ENCODE measurements at places on chromosomes 6 and 20.

DNA sequence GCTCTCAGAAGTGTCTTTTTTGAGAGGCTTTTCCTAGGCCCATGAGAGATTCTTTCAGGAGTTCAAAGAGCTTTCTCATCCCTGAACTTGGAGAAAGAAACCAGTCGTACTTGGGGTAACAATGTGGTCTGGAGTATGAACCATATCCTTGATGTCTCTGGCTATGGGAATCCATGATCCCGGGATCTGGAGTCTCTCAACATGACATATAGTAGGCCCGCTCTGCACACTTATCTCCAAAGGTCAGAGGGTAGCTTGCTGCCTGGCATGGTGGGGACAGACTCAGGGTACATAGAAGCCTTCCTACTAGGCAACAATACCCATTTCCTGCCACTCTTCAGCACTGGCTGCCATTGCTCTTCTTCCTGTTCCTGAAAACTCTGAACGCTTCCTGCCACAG is 42.2 kb upstream of the NFATC2 start:
- no peak overlapping the region for H3K4me3 ChIP-seq
- H3K27me3 ChIP-seq, result no peaks in the 10 kb centered on the region
- no peaks in the 10 kb centered on the region for H3K36me3 ChIP-seq

DNA sequence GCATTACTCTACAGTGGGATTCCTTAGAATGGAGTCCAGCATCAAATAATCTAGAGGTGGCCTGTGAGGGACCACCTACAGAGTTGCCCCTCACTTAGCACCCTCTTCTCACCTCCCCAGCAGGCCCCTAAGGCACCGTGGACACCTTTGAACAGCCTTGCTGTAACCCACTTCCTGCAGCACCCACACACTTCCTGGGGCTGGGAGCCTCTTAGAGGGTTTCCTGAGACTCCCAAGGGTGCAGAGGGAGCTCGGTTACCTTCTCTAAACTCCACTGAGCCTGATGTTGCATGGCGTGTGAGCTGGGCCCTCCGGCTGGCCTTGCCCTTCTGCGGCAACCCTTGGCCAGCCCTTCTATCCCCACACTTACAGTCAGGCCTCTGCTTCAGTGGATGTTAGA is 7.3 kb upstream of the SIRPG start:
- H3K4me1 ChIP-seq, result no peaks in the 10 kb centered on the region
- no peak overlapping the region for H3K27ac ChIP-seq
- no peak overlapping the region for H3K4me3 ChIP-seq

DNA sequence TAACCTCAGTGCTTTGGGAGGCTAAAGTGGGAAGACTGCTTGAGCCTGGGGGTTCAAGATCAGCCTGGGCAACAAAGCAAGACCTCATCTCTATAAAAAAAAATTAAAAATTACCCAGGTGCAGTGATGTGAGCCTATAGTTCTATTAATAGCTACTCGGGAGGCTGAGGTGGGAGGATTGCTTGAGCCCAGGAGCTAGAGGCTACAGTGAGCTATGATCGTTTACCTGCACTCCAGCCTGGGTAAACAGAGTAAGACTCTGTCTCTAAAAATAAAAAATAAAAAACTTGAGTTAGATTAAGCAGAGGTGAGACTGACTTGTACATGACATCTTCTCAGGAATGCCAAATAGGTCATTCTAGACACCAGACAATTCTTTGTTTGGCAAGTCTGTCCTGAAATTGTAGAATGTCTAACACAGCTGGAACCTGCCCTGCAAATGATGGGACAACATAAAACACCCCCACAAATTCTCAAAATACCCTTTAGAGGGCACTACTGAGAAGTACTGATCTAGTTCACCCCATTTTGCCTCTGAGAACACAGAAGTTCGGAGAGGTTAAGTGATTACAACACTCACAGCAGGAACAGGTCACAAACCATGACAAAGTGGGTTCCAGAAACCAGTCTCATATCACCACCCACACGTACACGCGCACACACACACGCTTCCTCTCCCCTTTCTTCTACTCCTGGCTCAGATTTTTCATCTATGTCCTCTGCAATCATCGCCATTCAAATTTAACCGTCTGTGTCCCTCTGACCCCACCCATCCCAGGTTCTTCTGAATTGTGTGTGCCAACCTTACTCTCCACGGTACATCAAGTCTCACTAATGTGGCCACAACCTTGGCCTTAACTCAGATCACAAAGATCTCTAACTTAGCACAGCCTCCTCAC is 38.3 kb downstream of the ARHGAP18 start:
- H3K4me3 ChIP-seq, result no peak overlapping the region
- DNase-seq, result no peak
- H3K36me3 ChIP-seq, result no peaks in the 10 kb centered on the region
- no peaks in the 10 kb centered on the region for H3K27me3 ChIP-seq

- H3K27ac ChIP-seq, result no peak overlapping the region
- H3K4me3 ChIP-seq, result no peak overlapping the region
- H3K36me3 ChIP-seq, result no peaks in the 10 kb centered on the region
- H3K4me1 ChIP-seq, result no peaks in the 10 kb centered on the region
- no peaks in the 10 kb centered on the region for H3K27me3 ChIP-seq
These were observed 266.3 kb downstream of the PTPRT start for GRCh38 chr20:42923348-42923918.

GRCh38 chr6:56693246-56693607 is 50.5 kb upstream of the DST start:
- no peaks in the 10 kb centered on the region for H3K36me3 ChIP-seq
- DNase-seq, result no peak
- H3K27ac ChIP-seq, result no peak overlapping the region

DNA sequence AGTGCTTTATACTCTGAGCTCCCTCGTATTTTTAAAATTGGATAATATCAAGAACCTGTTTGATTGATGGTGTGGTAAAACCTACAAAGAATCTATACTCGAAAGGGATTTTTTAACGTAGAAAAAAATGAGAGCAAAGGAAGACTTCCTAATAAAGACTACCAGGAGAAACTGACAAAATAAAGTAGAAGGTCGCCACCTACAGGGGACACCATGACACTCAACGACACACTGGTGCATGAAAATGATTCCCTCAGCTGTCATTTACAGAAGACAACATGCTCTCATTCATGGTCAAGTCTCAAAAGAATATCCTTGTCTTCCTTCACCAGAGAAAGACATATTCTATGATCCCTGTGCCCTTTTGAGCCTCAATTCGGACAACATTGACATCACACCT is 10.1 kb upstream of the NHSL1 start:
- H3K4me1 ChIP-seq, result no peaks in the 10 kb centered on the region
- H3K27ac ChIP-seq, result no peak overlapping the region
- H3K4me3 ChIP-seq, result no peak overlapping the region
- H3K27me3 ChIP-seq, result no peaks in the 10 kb centered on the region

DNA sequence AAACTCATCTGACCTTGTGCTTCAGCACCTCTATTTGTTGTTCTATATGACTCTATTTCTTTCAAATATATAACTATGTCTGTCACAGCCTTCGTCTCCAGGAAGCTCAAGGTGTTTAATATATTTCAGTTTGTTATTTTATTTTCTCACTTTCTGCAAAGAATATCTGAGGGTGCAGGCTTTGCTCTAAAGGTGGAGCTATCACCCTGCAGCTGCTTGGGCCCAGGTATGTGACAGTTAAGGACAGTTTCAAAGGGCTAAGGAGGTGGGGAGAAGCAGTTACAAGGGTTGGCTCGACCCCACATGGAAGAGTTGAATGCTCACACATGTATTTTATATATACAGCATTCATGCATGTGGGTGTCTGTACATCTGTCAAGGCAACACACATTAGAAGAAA is 405.6 kb downstream of the BTBD9 start:
- H3K36me3 ChIP-seq, result no peaks in the 10 kb centered on the region
- peaks cover 10% of the 10 kb centered on the region for H3K4me1 ChIP-seq
- no peak for DNase-seq
- no peak overlapping the region for H3K27ac ChIP-seq
- no peak overlapping the region for H3K4me3 ChIP-seq
- H3K27me3 ChIP-seq, result no peaks in the 10 kb centered on the region

- no peaks in the 10 kb centered on the region for H3K4me1 ChIP-seq
- DNase-seq, result no peak
- no peaks in the 10 kb centered on the region for H3K27me3 ChIP-seq
- no peaks in the 10 kb centered on the region for H3K36me3 ChIP-seq
These were observed 7.2 kb upstream of the CCNC start for GRCh38 chr6:99575544-99576227.

GRCh38 chr6:30156774-30157173 is 4.2 kb downstream of the TRIM10 start:
- no peak for DNase-seq
- H3K4me1 ChIP-seq, result no peaks in the 10 kb centered on the region
- H3K27me3 ChIP-seq, result no peaks in the 10 kb centered on the region

GRCh38 chr6:20652299-20653084 is 118.2 kb downstream of the CDKAL1 start:
- no peak for DNase-seq
- H3K4me3 ChIP-seq, result no peak overlapping the region
- no peaks in the 10 kb centered on the region for H3K27me3 ChIP-seq

DNA sequence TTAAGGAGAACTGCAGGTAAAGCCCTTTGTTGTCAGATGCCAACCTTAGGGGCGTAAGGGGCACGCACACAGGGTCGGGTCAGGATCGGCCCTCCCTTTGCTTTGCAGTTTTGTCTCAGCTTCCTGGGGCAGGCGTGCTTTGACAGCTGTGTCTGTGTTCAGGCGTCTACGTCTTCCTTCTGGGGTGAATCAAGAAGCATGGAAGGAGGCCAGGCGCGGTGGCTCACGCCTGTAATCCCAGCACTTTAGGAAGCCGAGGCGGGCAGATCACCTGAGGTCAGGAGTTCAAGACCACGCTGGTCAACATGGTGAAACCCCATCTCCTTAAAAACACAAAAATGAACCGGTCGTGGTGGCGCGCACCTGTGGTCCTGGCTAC is 1.3 kb downstream of the ZGPAT start:
- no peak overlapping the region for H3K4me3 ChIP-seq
- DNase-seq, result no peak
- no peaks in the 10 kb centered on the region for H3K27me3 ChIP-seq
- peaks cover 15% of the 10 kb centered on the region for H3K36me3 ChIP-seq
- H3K27ac ChIP-seq, result no peak overlapping the region

DNA sequence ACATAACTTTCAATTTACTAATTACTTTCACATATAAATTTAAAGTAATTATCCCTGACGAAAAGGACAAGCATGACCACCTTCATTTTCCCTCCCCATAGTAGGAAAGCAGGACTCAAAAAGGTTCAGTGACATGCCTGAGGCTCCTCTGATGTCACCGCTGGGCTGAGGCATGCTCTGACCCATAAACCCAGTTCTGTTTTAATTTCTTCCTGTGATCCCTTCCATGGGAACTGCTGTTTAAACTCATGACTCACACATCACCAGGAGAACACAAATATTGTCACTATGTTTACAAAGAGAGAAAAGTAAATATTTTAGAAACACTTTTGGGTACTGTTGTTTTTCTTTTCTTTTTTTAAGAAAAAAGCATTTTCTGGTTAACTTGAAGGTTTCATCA is 38.0 kb upstream of the NR2E1 start:
- H3K4me1 ChIP-seq, result peaks cover 2% of the 10 kb centered on the region
- H3K27ac ChIP-seq, result no peak overlapping the region
- H3K27me3 ChIP-seq, result peaks cover 86% of the 10 kb centered on the region
- no peak for DNase-seq

- H3K4me1 ChIP-seq, result no peaks in the 10 kb centered on the region
- no peaks in the 10 kb centered on the region for H3K27me3 ChIP-seq
- H3K27ac ChIP-seq, result no peak within 1 kb of the TSS
- DNase-seq, result no peak
These were observed at the start of gene SYCP2 for GRCh38 chr20:59933296-59933848. SYCP2 (minus strand) TSS chr20:59933637; CDS start chr20:59922413, 11,224 bp downstream.

- no peaks in the 10 kb centered on the region for H3K4me1 ChIP-seq
- no peak overlapping the region for H3K4me3 ChIP-seq
- no peaks in the 10 kb centered on the region for H3K36me3 ChIP-seq
These were observed 119.4 kb upstream of the LY86 start for GRCh38 chr6:6469074-6469473.

DNA sequence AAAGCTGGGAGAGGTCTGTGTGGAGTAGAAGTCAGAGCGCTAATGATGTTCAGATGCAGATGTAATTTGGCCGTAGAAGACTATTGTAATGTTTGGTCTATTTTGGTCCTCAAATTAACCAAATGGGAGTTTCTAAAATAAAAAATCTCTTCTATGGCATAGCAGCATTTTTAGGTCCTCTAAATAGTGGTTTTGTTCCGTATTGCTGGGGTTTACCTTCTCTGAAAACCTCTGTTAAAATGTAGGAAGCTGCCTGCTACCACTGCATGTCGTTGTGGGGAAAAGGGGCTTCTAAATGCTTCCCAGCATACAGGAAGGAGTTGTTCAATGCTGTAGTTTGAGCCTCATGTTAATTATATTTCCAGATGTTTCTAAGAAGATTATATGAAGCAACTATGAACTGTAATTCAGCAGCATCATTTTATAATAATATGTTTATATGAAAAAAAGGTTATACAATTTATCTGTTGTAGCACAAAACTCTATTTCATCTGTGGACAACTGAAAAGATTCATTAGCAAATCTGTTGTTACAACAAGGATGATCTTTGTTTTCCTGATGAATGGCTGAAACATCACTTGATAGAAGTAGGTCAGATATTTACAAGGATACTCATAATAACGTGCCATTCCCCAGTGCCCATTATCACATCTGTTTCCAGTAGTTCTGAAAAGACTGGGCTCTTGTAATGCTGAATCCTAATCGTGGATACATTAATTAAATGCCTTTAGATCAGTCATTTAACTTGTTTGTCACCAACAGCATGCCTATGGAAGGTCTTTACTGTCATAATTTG is 256.6 kb downstream of the TBC1D7 start:
- H3K27me3 ChIP-seq, result no peaks in the 10 kb centered on the region
- no peak overlapping the region for H3K4me3 ChIP-seq
- no peak overlapping the region for H3K27ac ChIP-seq
- 0 out of 2 replicates have a peak, but pooled peaks cover 2% of the 10 kb centered on the region for H3K4me1 ChIP-seq
- no peaks in the 10 kb centered on the region for H3K36me3 ChIP-seq

GRCh38 chr20:41139227-41140093 is 2.1 kb downstream of the PLCG1 start:
- H3K36me3 ChIP-seq, result no peaks in the 10 kb centered on the region
- DNase-seq, result no peak
- H3K27ac ChIP-seq, result no peak overlapping the region
- H3K4me1 ChIP-seq, result peaks cover 47% of the 10 kb centered on the region

DNA sequence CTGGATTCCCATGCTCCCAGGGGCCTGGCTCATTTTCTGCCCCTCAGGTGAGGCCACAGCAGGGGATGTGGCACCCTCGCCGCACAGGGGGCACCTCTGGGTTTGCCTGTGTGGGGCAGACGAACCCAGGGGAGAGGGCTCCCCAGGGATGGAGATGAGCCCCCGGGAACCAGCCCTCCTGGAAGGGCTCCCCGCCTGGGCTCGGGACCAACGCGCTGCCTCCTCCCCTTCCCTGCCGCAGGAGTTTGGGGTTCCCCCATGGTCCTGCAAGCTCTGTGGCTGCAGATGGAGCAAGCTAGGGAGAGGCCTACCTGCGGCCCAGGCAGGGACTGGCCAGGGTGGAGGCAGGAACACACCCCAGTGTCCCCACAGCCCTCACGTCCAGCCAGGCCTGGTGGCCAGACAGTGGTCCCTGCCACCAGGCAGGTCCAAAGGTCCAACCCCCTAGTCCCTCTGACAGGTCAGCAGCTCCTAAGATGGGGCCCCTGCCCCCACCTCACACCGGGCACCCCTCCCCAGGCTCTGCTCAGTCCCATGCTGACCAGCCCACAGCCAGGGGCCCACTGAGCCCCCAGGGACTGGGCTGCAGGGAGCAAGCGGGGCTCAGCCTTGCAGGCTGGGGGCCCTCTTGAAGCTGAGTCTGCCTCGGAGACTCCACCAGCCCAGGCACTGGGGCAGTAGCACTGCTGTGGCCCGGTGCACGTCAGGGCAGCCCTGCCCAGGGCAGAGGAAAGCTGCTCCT is 13.7 kb downstream of the LAMA5 start:
- no peaks in the 10 kb centered on the region for H3K27me3 ChIP-seq
- no peaks in the 10 kb centered on the region for H3K4me1 ChIP-seq
- no peak for DNase-seq
- peaks cover 35% of the 10 kb centered on the region for H3K36me3 ChIP-seq
